ENCODE measurements at places on chromosomes 2 and 18. TPM values are rescaled to one million over a fixed set of nuclear protein-coding genes. Genes with fewer than 3 reads are reported as not detected.

Gene C2orf72
- 4.9 TPM for total RNA-seq

Gene CCDC141
- 19.2 TPM for total RNA-seq

Gene SKOR2
- total RNA-seq: 1.2 TPM

Gene TM4SF20
- total RNA-seq: not detected

Gene HNMT
- total RNA-seq: 29.9 TPM
